ENCODE measurements at places on chromosomes 5 and 9. TPM values are rescaled to one million over a fixed set of nuclear protein-coding genes. Genes with fewer than 3 reads are reported as not detected.
A peak's percentile ranks its signal among the peaks of the same experiment; 100 is the strongest.

DNA sequence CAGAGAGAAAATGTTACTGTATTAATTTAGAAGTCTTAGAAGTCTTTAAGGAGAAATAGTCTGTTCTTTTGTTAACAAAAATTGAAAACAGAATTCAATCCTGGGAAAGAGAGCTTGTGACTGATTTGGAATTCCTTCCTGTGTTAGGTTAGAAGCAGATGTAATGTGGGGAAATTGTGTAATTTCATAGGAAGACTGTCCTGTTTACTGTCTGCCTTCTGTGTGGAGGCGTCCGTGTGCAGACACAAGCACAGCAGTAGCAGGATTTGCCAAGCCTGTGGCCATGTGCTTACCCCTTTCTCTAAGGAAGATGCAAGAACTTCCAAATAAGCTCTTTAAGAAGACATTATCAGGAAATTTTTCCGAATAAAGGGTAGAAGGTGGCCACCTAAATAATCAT, 36.7 kb upstream of the F2R start:
- H3K4me1 ChIP-seq: no peaks in the 10 kb centered on the region
- DNase-seq: no peak
- no peaks in the 10 kb centered on the region for H3K36me3 ChIP-seq
- no peak overlapping the region for H3K4me3 ChIP-seq
- no peaks in the 10 kb centered on the region for H3K27me3 ChIP-seq
- no peak overlapping the region for H3K27ac ChIP-seq

- peaks cover 34% of the 10 kb centered on the region for H3K36me3 ChIP-seq
- no peak for DNase-seq
Measured at GRCh38 chr9:76390656-76391055, 3.6 kb downstream of the RFK start.

DNA sequence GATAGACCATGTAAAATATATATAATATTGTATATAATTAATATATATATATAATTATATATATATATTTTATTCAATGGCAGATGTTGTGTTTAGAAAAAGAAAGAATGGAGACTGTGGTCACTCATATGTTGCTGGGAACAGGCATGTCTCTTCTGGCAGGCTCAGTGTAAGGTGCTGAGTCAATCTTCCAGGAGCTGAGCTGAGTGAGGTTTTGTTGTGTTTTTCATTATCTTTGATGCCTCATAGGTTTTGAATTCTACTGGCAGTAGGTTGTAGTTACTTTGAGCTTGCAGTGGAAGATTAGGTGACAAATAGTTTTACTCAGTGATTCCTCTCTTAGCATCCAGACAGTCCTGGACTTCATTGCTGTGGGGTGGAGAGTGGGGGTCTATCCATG, 561.3 kb downstream of the IRX1 start:
- H3K4me3 ChIP-seq: no peak overlapping the region
- no peaks in the 10 kb centered on the region for H3K27me3 ChIP-seq
- no peaks in the 10 kb centered on the region for H3K36me3 ChIP-seq
- no peak for DNase-seq

DNA sequence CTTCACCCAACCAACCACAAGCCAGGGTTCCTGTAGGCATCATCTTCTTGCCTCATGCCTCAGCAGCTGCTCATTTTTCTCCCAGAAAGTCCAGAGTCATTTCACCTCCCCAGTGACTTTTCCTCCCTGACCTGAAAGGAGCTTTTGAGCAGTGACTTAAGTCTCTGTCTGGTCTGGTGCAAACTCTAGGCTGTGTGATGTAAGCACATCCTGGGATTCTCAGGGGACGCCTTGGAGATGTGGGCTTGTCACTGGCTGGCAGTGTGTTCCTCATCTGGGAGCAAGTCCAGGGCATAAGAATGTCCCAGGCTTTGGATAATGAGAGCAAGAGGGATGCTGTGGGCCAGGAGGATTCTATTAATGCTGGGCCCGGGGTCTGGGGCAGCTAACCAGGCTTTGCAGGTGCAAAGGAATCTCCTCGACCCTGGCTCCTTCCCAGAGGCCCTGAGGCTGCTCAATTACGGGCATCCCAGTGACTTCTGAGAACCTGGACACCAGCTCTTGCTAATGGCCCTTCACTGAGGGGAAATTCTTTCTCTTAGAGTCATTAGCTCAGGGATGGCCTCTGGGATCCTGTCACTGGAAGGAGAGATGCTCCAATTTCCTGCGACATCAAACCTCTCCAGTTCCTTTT, 211.0 kb upstream of the PANK3 start:
- H3K36me3 ChIP-seq: no peaks in the 10 kb centered on the region
- H3K27ac ChIP-seq: no peak overlapping the region
- H3K4me1 ChIP-seq: no peaks in the 10 kb centered on the region
- no peak for DNase-seq
- peaks cover 33% of the 10 kb centered on the region for H3K27me3 ChIP-seq

- no peak overlapping the region for H3K4me3 ChIP-seq
- no peak overlapping the region for H3K27ac ChIP-seq
Measured at GRCh38 chr5:20649966-20650365, 662.0 kb upstream of the CDH18 start.

ZDHHC11 gene
- 14.6 TPM for total RNA-seq

DNA sequence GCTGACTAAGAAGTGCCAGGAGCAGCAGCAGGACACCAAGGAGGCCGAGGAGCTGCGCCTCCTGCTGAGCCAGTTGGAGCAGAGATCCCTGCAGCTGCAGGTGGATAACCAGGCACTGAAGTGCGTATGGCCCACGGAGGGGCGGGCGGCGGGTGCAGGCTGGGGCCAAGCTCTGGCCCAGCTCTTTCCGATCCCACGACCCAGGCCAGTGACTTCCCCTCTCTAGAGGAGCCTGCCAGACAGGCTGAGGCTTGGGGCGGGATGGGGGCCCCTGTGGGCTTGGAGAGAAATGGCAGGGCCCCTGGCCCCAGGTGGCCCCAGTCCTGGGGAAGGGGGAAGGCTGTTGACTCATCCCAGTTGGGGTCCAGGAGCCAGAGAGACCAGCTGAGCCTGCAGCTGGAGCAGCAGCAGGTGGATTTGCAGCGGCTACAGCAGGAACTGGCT, 3.6 kb downstream of the PTRH1 start:
- peaks cover 17% of the 10 kb centered on the region for H3K4me1 ChIP-seq
- H3K4me3 ChIP-seq: no peak overlapping the region
- no peak overlapping the region for H3K27ac ChIP-seq
- H3K36me3 ChIP-seq: no peaks in the 10 kb centered on the region
- no peak for DNase-seq
- no peaks in the 10 kb centered on the region for H3K27me3 ChIP-seq

- DNase-seq: no peak
- H3K27me3 ChIP-seq: no peaks in the 10 kb centered on the region
- no peaks in the 10 kb centered on the region for H3K36me3 ChIP-seq
- no peaks in the 10 kb centered on the region for H3K4me1 ChIP-seq
- peak overlapping the region; percentile 42 for H3K27ac ChIP-seq
Measured at GRCh38 chr9:69276775-69277174, 48.2 kb upstream of the ENTREP1 start.

FYB1 gene
- 24.4 TPM for total RNA-seq

DNA sequence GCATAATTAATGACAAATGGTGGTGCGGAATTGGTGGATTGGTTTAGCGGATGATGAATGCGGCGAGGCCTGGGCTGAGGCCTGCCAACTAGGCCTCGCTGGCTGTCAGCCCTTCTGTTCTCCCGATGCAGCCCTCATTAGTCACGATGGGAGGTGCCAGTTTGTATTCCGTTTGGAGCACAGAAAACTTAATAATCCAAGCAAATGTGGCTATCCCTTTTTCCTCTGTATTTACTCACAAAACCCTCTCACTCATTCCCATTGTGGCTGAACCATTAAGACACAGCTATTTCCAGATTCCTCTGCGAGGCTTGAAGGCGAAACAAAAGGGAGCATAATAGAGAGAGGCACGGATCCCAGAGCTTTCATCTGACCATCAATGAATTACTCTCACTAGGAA, 114.3 kb downstream of the MVB12B start:
- no peak for DNase-seq
- H3K27ac ChIP-seq: no peak overlapping the region
- H3K4me1 ChIP-seq: no peaks in the 10 kb centered on the region
- no peaks in the 10 kb centered on the region for H3K36me3 ChIP-seq
- H3K4me3 ChIP-seq: no peak overlapping the region
- no peaks in the 10 kb centered on the region for H3K27me3 ChIP-seq

- no peak overlapping the region for H3K27ac ChIP-seq
- no peaks in the 10 kb centered on the region for H3K36me3 ChIP-seq
- H3K27me3 ChIP-seq: no peaks in the 10 kb centered on the region
- no peak for DNase-seq
- H3K4me1 ChIP-seq: no peaks in the 10 kb centered on the region
Measured at GRCh38 chr5:30401479-30402058, 791.9 kb upstream of the CDH6 start.

DNA sequence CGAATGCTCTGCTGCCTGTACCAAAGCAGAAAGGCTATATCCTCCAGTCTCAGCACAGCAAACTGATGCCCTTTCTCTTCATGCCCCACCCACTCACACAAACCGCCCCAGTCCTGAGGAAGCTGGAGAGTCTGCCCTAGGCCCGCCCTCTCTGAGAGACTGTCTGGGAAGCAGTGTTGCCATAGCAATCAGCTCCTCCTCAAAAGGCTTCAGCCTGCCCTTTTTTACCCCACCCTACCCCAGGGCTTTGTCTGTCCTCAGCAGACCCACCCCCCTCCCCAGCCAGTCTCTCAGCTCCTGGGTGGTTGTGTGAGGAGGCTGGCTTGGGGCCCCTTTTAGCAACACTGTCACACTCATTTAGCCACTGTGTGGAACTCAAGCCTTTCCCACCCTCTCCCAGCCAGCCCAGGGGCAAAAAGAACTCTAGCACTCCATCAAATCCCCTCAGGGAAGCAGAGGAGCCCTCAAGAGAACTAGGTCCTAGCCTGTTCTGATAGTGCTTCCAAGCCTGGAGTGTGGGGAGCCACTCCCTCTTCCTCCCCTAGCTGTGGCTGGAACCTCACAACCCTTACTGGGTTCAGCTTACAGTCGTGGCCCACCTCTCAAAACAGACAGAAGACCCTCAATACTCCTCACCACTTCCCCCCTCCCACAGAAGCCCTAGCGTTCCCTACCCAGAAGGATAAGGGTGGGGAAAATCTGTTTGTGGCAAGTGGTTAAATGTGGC, 1.4 kb downstream of the ATOSB start:
- DNase-seq: peak; percentile 88
- peaks cover 4% of the 10 kb centered on the region for H3K36me3 ChIP-seq
- H3K4me3 ChIP-seq: peak overlapping the region; percentile 85
- H3K27me3 ChIP-seq: no peaks in the 10 kb centered on the region

GRCh38 chr9:136373300-136374182, at the start of gene CARD9:
TSS of gene CARD9 (minus strand) at chr9:136373669. CDS start at chr9:136372078, 1,591 bp downstream.
- H3K4me3 ChIP-seq: peak within 1 kb of the TSS; percentile 50
- H3K4me1 ChIP-seq: peaks cover 23% of the 10 kb centered on the region
- H3K27ac ChIP-seq: peak within 1 kb of the TSS; percentile 39
- no peak for DNase-seq
- H3K27me3 ChIP-seq: no peaks in the 10 kb centered on the region

DNA sequence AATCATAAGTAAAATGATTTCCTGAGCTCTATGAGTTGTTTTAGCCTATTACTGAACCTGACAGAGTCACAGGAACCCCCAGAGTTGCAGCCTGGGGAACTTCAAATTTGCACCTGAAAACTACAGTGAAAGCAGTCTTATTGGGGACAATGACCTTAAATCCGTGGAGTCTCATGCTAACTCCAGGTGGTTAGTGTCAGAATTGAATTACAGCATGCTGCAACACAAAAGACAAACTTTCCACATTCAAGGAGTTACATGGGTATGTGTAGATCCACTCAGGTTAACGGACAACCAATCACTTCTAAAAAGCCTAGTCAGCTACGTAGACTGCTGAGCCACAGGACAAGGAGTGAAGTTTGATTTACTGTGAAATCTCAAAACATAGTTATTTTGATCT, 49.7 kb downstream of the PLPP1 start:
- H3K36me3 ChIP-seq: no peaks in the 10 kb centered on the region
- DNase-seq: no peak
- no peaks in the 10 kb centered on the region for H3K4me1 ChIP-seq
- no peak overlapping the region for H3K27ac ChIP-seq
- no peak overlapping the region for H3K4me3 ChIP-seq

APBA1 gene
- total RNA-seq: 2.5 TPM

- no peak for DNase-seq
- H3K27ac ChIP-seq: no peak overlapping the region
- no peaks in the 10 kb centered on the region for H3K27me3 ChIP-seq
Measured at GRCh38 chr5:147530530-147531389, 20.9 kb upstream of the DPYSL3 start.

DNA sequence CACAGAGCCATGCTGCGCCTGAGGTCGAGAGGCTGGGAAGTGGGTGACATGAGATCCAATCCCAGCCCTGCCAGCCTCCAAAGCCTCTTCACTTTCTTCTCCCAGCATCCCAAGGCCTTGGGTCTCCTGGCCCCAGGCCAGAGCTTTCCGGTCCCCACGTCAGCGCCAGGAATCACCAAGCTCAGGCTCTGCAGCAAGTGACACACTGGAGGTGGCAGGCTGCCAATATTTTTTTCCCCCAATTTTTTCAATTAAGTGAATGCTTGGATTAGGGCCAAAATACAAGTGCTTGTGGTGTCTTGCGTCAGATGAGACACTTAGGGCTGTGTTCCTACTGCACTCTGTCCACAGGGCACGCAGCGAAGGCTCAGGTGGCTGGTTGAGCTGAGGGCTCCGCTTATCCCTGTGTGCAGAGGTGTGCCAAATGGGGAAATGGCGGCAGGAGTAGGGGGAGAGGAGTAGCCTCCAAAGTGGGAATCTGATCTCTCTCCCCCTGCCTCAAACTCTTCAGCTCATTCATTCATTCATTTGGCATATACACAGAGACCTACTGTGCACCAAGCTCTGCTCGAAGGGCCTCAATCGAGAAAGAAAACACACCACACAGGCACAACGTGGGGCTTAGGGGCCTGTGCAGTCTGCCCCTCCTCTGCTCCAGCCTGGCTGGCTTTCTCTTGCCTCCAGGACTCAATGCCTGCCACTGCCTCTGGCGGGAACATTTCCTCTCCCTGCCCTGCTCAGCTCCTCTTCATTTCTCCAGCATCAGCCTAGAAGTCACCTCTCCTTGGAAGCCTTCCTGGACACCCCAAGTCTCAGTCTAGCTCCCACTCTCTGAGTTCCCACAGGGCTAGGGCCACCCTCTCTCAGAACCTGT, 16.6 kb downstream of the SH3PXD2B start:
- H3K4me3 ChIP-seq: no peak overlapping the region
- H3K4me1 ChIP-seq: peaks cover 13% of the 10 kb centered on the region
- H3K36me3 ChIP-seq: peaks cover 17% of the 10 kb centered on the region
- DNase-seq: peak; percentile 82
- no peak overlapping the region for H3K27ac ChIP-seq

ACSL6 gene
- total RNA-seq: 1.1 TPM

- peaks cover 3% of the 10 kb centered on the region for H3K4me1 ChIP-seq
- peak; percentile 10 for DNase-seq
- H3K27me3 ChIP-seq: peaks cover 11% of the 10 kb centered on the region
Measured at GRCh38 chr5:179311581-179311980, 33.7 kb downstream of the ADAMTS2 start.

- no peak overlapping the region for H3K4me3 ChIP-seq
- no peak for DNase-seq
- no peak overlapping the region for H3K27ac ChIP-seq
- no peaks in the 10 kb centered on the region for H3K4me1 ChIP-seq
- H3K36me3 ChIP-seq: no peaks in the 10 kb centered on the region
Measured at GRCh38 chr9:14479163-14479560, 165.2 kb upstream of the NFIB start.
